ENCODE measurements at places on chromosomes 13 and 19.

- no peak for DNase-seq
Measured at GRCh38 chr13:41313659-41314197, 2.7 kb downstream of the NAA16 start.

- DNase-seq: no peak
Measured at GRCh38 chr13:47334173-47334572, 437.3 kb upstream of the HTR2A start.

DNA sequence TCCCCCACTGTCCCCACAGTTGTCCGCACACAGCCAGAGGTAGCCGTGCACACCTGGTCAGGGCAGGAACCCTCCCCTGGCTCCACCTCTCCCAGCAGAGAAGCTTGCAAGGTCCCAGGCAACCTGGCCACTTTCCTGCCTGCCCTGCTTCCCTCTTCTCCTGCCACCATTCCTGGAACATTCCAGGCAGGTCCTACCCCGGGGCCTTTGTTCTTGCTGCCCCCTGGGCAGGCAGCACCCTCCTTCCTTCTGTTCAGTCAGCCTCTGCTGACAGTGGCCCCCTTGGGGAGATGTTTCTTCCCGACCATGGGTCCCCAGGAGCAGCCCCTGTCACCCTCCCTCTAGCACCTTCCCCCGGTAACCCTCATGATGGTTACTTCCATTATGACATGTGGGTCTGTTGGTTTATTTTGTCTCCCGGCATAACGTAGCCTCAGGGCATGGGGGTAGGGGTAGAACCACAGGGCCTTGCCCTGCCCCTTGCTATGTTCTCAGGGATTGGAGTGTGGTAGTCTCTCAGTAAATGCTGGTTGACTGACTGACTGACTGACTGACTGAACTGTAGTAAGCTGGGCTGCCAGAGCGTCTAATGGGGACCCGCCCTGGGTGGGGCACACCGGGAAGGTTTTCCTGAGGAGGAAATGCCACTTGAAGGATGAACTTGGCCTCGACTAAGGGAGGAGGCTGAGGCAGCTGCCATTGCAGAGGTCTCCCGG, 10.8 kb downstream of the PAK4 start:
- DNase-seq: no peak

- no peak for DNase-seq
Measured at GRCh38 chr13:22143671-22144070, 472.8 kb downstream of the FGF9 start.

DNA sequence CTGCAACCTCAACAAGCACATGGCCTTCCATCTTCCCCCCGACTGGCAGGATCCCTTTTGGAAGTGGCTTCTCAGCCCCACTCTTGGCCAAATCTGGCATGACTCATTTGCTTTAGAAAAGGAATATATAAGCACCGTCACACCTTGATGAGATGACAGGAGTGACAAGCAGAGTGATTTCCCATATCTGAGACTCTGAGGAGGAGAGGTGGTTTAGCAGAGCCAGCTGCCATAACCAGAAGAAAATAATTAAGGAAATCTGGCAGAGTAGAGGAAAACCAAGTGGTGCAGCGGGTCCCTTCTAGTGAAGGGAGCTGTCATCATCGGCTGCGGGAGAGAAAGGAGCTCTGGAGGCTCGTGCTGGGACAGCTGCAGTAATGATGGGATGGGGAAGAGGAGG, 27.5 kb upstream of the KCTD15 start:
- DNase-seq: no peak

DNA sequence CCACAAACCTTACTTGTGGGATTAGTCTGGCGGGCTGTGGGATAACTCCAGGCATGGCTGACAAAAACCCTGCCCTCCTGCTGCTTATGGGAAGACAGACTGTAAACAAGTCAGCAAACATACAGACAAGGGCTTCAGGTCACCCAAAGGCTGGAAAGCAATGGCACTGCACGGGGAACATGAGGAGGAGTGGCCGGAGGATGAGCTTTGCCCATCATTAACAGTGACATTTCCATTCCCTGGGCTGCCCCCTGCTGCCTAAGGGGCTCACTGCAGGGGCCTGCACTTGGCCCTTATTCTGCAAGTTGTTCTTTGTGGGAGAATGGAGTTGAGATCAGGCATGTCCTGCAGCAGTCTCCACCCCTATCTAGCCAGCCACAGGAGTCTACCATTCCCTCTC, 91.3 kb downstream of the UQCRFS1 start:
- DNase-seq: no peak
